ENCODE measurements at places on chromosomes 5 and 9. TPM values are rescaled to one million over a fixed set of nuclear protein-coding genes. Genes with fewer than 3 reads are reported as not detected.

DNA sequence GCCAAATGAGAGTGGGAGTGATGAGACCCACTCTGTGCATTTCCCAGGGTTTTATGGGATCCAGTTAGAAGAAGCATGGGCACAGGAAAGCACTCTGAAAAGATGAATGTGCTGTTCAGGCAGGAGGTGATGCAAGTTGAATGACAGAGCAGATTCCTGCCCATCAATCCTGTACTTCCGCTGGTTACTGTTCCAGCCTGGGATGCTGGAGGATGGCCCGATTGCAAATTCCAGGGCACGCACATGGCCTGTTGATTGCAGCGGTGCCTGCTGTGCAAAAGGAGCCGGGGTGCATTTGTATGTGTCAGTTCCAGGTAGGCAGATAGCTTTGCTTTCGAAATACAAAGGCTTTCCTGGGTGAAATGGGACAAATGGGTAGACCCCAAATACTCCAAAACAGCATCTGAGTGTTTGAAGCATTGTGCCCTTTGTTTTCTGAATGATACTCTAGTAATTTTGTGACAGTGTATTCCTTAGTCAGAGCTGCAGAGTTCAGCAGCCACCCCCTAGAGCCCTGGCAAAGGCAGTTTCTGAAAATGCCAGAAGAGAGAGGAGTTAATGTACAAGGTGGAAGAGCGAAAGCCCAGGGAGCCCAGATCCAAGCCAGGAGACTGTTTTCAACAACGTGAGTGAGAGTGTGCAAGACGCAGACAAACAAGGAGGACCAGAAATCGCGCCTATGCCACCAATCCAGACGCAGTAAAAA lies 454.2 kb upstream of the CLINT1 start:
- DNase-seq = no peak
- H3K27ac ChIP-seq = no peak overlapping the region
- H3K4me3 ChIP-seq = no peak overlapping the region
- H3K27me3 ChIP-seq = peaks cover 5% of the 10 kb centered on the region
- H3K36me3 ChIP-seq = no peaks in the 10 kb centered on the region

GRCh38 chr9:75064307-75065025 lies 23.5 kb downstream of the NMRK1 start:
- H3K27ac ChIP-seq = no peak overlapping the region
- peaks cover 34% of the 10 kb centered on the region for H3K36me3 ChIP-seq
- H3K4me1 ChIP-seq = peaks cover 12% of the 10 kb centered on the region
- DNase-seq = no peak

- H3K4me1 ChIP-seq = no peaks in the 10 kb centered on the region
- no peak overlapping the region for H3K4me3 ChIP-seq
- H3K27ac ChIP-seq = no peak overlapping the region
- H3K36me3 ChIP-seq = no peaks in the 10 kb centered on the region
- no peak for DNase-seq
- no peaks in the 10 kb centered on the region for H3K27me3 ChIP-seq
These were observed 25.0 kb downstream of the LPAR1 start for GRCh38 chr9:111013250-111013649.

- no peak for DNase-seq
- peaks cover 7% of the 10 kb centered on the region for H3K27me3 ChIP-seq
- H3K4me1 ChIP-seq = no peaks in the 10 kb centered on the region
- no peak overlapping the region for H3K4me3 ChIP-seq
- H3K27ac ChIP-seq = no peak overlapping the region
These were observed 428.6 kb downstream of the DMAC1 start for GRCh38 chr9:7370988-7371387.

DNA sequence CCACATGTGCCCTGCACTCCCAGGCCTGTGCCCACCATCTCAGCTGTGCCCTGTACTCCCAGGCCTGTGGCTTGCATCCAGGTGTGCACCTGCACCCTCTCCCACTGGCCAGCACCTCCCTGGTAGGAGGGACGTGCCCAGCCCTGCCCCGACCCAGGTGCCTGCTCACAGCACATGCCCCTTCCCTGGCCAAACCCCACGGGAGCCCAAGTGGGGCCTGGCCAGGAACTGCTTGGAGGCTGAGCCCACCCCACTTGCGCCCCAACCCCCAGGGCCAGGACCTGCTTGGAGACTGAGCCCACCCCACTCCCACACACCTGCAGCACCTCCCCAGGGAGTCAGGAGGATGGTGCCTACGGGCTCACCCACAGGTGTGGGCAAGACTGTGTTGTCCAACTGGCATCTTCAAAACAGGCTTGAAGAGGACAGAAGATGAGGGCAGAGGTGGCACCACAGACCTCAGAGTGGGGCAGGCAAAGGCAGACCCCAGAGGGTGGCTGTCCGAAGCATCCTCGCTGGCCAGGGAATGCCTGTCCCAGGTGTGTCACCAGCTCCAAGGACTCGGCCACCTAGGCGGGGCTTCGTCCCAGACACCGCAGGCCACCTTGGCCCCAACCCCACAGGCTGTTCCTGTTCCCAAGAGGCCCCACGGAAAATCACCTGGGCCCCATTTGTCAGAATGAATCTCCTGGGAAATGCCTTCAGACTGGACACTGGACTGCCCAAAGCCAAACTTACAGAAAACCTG lies 10.8 kb downstream of the ZDHHC11B start:
- H3K27ac ChIP-seq = no peak overlapping the region
- no peak for DNase-seq
- peaks cover 2% of the 10 kb centered on the region for H3K27me3 ChIP-seq
- H3K36me3 ChIP-seq = no peaks in the 10 kb centered on the region

GRCh38 chr5:122607818-122608217 lies 167.1 kb upstream of the SNX2 start:
- DNase-seq = no peak
- no peaks in the 10 kb centered on the region for H3K27me3 ChIP-seq
- no peaks in the 10 kb centered on the region for H3K4me1 ChIP-seq
- no peak overlapping the region for H3K4me3 ChIP-seq
- H3K27ac ChIP-seq = no peak overlapping the region
- no peaks in the 10 kb centered on the region for H3K36me3 ChIP-seq

DNA sequence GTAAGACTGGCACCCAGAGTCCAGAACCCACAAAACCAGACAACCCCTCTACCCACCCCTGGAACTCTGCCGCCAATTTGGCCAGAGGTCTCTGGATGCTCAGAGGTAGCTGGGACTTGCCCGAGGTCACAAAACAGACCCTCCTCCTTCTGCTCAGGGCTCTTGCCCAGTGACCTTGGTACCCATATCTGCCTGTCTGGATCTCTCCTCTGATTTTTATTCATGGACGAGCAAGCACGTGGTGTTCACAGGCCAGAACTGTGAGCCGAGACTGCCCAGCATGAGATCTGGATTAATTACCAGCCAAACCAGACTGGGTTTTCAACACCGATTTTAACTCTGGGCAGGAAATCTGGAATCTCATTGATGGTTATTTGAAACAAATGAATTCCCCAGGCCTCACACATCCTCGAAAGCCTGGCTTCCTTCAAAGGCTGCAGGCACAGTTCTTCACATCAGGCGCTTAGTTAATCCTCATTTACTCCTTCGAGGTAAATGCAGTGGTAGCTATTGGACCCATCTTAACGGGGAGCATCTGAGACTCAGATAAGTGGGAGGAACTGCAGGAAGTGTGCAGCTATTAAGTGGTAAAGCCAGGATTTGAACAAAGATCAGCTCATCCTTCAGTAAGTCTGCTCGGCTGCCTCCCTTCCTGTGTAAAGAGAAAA lies 21.4 kb downstream of the COL27A1 start:
- H3K36me3 ChIP-seq = no peaks in the 10 kb centered on the region
- H3K4me1 ChIP-seq = no peaks in the 10 kb centered on the region
- H3K4me3 ChIP-seq = no peak overlapping the region
- H3K27me3 ChIP-seq = no peaks in the 10 kb centered on the region
- no peak overlapping the region for H3K27ac ChIP-seq

DNA sequence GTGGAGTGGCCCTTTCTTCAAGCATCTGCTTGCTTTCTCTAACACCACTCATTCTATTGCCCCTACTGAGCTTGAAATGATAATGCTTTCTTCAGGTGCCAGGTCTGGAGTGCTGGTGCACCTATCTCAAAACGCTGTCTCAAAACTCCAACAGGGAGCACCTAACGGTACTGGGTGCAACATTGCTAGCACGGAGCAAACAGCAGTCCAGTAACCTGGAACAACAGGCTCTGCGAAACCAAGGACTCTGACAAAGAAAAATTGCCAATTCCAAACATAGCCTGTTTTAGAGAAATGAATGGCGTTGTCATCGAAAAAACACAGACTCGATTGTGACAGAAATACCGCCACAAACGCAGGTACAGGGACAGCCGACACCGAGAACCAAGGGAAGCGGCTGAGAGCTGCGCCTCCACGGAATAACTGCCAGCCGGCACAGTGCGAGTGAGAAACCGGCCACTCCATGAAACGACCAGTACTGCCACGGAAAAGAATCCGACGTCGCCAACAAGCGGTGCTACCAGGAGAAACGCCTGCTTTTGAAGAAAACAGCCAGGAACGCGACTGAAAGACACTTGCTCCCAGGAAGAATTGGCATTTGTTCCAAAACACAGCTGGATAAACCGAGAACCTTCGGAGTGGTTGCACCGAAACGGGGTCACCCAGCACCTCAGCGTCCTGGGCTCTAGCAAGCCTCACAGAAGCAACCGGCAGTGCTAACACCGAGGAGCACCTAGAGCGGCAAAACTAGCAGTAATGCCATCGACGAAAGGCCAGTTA lies 3.1 kb downstream of the ANXA2R start:
- no peak for DNase-seq
- H3K4me3 ChIP-seq = peak overlapping the region; percentile 80
- no peaks in the 10 kb centered on the region for H3K36me3 ChIP-seq
- peak overlapping the region; percentile 84 for H3K27ac ChIP-seq
- no peaks in the 10 kb centered on the region for H3K27me3 ChIP-seq

DNA sequence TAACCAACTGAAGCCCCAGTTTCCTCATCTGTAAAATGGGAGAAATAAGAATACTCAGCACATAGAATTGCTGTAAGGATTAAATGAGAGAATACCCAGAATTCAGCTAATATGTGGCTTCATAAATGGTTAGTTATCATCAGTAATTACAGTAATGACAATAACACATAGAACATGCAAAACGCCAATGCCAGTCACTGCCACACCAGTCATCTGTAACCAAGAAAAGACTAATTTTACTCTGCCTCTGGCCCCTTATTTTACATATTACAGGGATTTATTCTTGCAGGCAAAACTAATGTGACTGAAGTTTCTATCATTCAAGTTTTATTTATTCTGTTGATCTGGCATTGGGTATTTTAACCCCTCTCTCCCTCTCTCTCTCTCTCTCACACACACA lies 46.5 kb downstream of the EBF1 start:
- H3K36me3 ChIP-seq = no peaks in the 10 kb centered on the region
- H3K4me3 ChIP-seq = no peak overlapping the region
- DNase-seq = no peak
- no peaks in the 10 kb centered on the region for H3K4me1 ChIP-seq
- H3K27ac ChIP-seq = no peak overlapping the region
- H3K27me3 ChIP-seq = peaks cover 59% of the 10 kb centered on the region

GRCh38 chr9:35103660-35104191 lies 795 bp upstream of the STOML2 start:
- peak overlapping the region; percentile 88 for H3K27ac ChIP-seq
- H3K36me3 ChIP-seq = peaks cover 46% of the 10 kb centered on the region
- peak overlapping the region; percentile 87 for H3K4me3 ChIP-seq
- H3K4me1 ChIP-seq = peaks cover 28% of the 10 kb centered on the region
- DNase-seq = no peak

The SOWAHA gene
- total RNA-seq = 0.47 TPM

The SPATA31A3 gene
- not detected for total RNA-seq

The CDH18 gene
- not detected for total RNA-seq

The QRFP gene
- not detected for total RNA-seq

The FAM169A gene
- 3.5 TPM for total RNA-seq

The PTGDS gene
- not detected for total RNA-seq

The RGS7BP gene
- not detected for total RNA-seq

The ARL15 gene
- total RNA-seq = 10.4 TPM

The TXNDC8 gene
- not detected for total RNA-seq

The NRARP gene
- total RNA-seq = 15.4 TPM

The NKD2 gene
- total RNA-seq = 3.2 TPM

The KIF4B gene
- total RNA-seq = 0.05 TPM

The PCDHGA9 gene
- 0.39 TPM for total RNA-seq

All from activated T-helper 1 cell treated with anti-CD3 and anti-CD28 coated beads, Interleukin-12 subunit alpha, Interleukin-12 subunit beta, Interleukin-2, Interleukin-4 antibody, amounts not matched to agents 30 ng/mL and 10 ng/mL and 1 ng/mL, durations not matched to agents 14 hours and 24 hours and 36 hours (primary cell).